ENCODE measurements at places on chromosomes 11 and 22.

- no peak for DNase-seq
Observed at GRCh38 chr11:103997082-103997481, 39.4 kb upstream of the DDI1 start.

DNA sequence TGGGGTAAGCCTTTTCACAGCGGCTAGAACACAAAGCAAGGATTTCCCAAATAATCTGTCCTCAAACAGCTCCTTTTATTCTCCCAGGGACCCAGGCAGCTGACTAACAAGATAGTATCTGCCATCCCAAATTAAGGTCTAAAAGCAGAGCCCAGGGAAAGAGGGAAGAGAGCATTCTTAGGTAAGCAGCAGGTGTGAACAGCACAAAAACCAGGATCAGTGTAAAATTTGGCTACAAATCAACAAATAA lies 79.9 kb downstream of the RBMXL2 start:
- no peak for DNase-seq

DNA sequence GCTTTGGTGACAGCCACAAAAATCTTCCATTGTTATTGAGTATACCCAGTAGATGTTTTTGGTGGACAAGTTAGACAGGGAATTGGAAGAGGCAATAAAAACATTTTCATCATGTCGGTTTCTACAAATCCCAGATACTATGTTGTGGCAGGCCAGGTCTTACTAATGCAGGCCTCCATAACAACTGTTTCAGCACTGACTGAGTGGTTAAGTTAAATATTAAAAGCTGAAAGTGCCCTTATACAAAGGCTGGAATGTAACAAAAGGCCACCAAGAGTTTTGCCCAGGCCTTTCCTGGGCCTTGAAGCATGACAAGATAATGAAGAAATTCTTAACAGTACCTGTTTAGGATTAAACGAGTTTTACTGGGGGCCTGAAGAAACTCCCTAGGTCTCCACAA lies 29.3 kb downstream of the DMC1 start:
- DNase-seq, result no peak

- DNase-seq, result peak; percentile 9
Observed at GRCh38 chr11:72483412-72484186, 49.3 kb upstream of the CLPB start.

GRCh38 chr11:11806586-11806985 lies 35.2 kb upstream of the USP47 start:
- no peak for DNase-seq

DNA sequence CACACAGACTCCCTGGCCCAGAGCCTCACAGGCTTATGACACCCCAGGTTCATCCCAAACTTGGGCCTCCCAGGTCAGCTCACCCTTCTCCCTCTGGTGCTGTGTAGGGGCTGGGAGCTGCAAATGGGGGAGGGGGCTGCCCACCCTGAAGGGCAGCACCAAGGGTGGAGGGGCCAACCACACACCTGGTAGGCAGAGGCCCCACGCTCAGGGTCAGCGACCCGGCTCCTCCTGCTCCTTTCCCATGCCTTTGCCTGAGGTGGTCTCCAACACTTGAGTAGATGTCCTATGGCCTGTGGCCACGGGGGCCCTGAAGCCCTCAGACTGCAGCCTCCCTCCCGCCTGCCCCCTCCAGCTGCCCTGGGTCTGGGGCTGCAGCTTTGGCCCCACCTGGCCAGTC lies 3.4 kb downstream of the DGCR6 start:
- DNase-seq, result no peak

GRCh38 chr11:110438017-110438416 lies 8.3 kb downstream of the FDX1 start:
- no peak for DNase-seq

GRCh38 chr11:130181295-130182272 lies 22.0 kb downstream of the ST14 start:
- DNase-seq, result peak; percentile 95

- DNase-seq, result peak; percentile 45
Observed at GRCh38 chr22:19766511-19767426, 6.2 kb downstream of the TBX1 start.

- no peak for DNase-seq
Observed at GRCh38 chr11:235609-235996, 539 bp downstream of the SIRT3 start.

DNA sequence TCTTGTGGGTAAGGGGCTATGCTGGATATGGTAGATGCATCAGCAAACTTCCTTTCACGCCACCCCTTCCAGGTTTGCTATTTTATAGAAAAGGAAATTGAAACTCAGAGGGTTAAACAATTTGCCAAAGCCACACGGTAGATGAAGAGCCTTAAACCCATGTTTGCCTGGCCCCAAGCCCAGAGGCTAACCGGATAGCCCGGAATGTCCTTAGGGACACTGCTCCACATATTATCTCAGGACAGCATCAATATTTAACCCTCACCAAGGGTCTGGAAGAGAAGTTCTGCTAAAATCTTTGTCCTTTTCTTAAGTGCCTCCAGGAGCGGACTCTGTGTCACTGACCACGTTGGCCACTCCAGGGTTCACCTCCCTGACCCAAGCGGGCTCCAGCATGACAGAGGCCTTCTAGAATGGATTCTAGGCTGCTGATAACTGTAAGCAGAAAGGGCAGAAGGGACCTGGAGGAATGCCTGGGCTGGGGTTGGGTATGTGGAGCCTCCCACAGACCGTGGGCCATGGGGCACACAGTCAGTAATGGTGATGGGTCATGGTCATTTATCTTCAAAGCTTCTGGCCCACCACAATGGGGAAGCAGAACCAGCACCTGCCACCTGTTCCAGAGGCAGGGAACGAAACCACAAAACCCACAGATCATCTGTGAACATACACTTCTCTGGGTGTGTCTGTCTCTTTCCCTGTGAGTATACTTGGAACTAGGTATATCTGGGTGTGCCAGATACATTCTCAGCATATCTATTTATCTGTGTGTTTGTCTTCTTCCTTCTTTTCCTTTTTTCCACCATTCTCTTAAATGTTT lies 5.4 kb upstream of the TMEM86A start:
- DNase-seq, result no peak

GRCh38 chr11:126989942-126990715 lies 10.4 kb downstream of the KIRREL3 start:
- DNase-seq, result peak; percentile 87

- peak; percentile 37 for DNase-seq
Observed at GRCh38 chr11:113593698-113594308, 112.3 kb downstream of the TMPRSS5 start.

DNA sequence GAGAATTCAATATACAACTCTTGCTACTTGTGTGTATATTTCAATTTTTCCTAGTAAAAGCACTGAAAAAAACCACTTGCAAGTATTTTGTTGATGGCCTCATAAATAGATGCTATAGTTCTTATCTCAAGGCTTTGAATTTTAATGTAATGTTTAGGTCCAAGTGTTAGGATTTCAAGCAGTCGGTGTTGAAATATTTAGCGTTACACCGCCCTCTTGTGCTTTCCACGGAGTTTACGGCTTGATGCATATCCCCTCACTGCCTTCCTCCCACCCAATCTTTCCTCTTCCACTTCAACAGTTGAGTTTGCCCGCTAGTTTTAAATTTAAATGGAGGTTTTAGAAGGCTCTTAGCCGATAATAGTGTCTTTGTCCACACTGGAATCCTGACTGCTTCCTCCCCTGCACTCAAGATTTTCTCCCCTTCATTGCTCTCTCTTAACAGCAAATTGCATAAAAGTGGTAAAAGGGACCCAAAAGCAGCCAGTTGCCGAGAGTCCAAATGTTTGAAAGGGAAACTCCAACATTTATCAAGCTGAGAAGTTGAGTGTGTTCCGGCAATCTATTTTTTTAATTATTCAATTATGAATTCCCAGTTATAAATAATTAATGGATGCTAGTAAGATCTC lies 25.9 kb upstream of the HTATIP2 start:
- peak; percentile 44 for DNase-seq

DNA sequence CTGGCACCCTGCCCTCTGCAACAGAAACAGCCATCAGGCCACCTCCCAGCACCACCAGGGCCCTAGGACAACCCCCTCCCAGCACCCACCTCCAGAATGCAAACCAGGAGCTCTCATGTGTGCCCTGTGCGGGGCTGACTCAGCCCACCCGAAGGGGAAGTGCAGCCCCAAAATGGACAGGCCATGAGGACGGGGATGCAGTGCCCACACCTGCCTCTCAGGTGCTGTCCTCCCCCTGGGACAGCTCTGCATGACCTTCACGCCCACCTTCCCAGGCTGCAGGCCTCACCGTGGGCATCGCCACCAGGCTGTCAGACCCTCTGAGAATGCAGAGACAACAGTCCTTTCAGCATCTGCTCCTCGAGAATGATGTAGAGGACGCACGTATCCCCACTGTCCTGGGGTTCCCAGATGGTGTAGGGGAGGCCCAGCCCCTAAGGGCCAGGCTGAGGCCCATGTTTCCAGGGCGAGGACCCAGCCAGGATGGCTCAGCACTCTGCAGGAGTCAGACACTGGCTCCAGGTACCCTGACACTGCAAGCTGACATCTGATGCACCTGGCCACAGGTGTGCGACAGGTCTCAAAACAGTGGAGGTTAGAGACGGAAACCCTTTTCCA lies 13.5 kb downstream of the MOB2 start:
- no peak for DNase-seq

DNA sequence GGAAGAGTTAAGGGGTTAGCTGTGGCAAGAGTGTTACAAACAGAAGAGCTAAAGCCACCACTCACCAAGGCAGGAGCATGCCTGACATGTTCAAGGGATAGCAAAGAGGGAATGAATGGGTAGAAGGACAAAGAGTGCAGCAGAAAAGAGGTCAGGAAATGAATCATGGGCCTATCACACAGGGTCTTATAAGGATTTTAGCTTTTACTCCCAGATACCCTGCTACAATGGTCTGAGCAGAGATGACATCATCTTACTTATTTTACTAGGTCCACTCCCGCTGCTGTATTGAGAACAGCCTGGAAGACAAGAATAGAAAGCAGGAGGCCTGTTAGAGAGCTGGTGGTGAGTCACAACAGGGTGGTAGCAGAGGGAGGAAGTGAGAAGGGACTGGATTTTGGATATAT lies 9.8 kb downstream of the TRAF6 start:
- peak; percentile 94 for DNase-seq

GRCh38 chr22:47692811-47693210 lies 930.4 kb downstream of the TBC1D22A start:
- DNase-seq, result no peak

DNA sequence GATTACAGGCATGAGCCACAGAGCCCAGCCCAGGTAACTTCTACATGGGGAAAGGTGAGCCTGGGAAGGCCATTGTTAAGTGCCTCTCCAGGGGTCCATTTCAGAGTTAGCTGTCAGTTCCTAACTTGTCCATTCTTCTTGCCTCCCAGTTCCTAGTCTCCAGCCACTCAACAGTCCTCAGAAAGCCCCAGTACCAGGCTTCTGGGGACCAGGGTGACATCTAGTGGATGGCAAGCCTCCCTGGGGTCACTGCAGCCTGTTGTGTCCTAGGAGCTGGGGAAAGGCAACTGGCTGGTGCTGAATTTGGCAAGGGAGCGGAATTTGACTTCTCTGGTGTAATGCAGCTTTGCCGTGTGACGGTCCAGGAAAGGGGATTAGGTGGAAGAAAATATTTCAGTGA lies 2.1 kb downstream of the LGALS12 start:
- DNase-seq, result peak; percentile 14

DNA sequence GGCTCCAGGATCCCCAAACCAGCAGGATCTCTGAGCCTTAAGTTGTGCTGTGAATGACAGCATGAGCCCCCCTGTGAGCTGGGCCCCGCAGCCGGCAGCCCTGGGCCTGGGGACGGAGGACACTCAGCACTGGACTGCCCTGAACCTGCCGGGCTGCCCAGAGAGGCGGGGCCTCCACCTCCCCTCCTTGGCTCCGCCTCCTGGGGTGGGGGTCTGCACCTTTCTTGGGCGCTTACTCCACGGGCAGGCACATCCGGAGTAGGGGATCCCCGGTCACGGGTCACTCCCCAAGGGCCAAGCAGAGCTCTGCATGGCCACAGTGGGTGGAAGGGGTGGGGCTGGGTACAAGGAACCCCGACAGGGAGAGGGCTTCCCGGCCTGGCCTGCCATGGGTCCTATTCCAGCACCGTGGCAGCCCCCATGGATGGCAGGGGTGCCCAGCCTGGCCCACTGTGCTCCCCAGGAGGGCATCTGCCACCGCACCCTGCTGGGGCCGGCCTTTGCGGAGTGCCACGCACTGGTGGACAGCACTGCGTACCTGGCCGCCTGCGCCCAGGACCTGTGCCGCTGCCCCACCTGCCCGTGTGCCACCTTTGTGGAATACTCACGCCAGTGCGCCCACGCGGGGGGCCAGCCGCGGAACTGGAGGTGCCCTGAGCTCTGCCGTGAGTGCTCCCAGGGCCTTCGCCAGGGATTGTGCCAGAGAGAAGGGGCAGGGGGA lies 5.4 kb downstream of the MUC5B start:
- no peak for DNase-seq

DNA sequence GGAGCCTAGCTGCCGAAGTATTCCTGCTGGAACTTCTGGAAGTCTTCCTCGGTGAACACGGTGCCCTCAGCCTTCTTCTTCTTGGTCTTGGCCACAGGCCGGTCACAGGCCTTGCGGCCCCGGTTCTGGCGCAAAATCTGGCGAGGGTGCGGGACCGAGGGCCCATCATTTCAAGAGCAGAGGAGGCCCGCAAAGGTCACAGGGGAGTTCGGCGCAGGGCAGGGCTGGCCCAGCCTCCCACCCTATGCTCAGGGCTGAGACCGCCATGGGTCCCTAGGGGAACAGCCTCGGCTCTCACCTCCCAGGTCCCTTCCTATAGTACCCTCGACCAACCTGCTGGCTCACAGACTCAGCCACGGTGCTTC lies 3.1 kb downstream of the RPS19BP1 start:
- DNase-seq, result no peak

GRCh38 chr11:117900121-117900648 lies 23.7 kb upstream of the FXYD6 start:
- no peak for DNase-seq

GRCh38 chr11:84721561-84721961 lies 905.6 kb downstream of the DLG2 start:
- no peak for DNase-seq

DNA sequence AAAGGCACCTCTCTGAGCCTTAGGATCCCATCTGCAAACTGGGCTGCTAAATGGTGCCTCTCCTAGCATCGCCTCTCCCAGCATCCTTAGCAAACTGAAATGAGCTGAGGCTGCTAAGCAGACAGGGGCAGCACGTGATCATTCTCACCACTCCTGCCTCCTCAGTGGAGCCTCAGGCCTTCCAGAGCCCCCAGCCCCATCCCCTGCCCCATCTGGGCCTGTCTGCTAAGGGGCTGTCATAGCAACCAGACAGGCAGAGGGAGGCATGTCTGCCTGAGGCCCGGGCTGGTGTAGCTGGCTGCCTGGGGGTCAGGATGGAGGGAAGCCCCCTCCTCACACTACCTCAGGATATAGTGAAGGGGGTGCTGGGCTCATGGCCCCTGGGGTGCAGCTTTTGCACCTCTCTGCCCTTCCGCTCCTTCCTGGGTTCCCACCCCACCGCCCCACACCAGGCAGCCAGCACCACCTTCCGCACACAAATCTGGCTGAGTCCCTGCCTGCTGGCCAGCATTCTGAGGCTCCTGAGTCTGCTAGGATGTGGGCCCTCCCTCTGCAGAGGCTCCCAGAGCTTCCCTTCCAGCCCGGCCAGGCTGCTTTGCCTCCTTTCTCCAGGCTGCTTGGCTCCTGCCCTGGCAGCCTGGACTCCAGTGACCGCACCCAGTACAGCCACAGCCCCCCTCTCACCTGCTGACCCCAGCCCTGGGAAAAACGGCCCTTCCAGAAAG lies 47.5 kb upstream of the TTLL12 start:
- DNase-seq, result no peak

- no peak for DNase-seq
Observed at GRCh38 chr22:25970374-25970911, 198.8 kb upstream of the SEZ6L start.

- no peak for DNase-seq
Observed at GRCh38 chr11:1220941-1221721, 1.7 kb upstream of the MUC5B start.

All from GM23248 (cell line).